ENCODE measurements at places on chromosomes 11 and 22.

DNA sequence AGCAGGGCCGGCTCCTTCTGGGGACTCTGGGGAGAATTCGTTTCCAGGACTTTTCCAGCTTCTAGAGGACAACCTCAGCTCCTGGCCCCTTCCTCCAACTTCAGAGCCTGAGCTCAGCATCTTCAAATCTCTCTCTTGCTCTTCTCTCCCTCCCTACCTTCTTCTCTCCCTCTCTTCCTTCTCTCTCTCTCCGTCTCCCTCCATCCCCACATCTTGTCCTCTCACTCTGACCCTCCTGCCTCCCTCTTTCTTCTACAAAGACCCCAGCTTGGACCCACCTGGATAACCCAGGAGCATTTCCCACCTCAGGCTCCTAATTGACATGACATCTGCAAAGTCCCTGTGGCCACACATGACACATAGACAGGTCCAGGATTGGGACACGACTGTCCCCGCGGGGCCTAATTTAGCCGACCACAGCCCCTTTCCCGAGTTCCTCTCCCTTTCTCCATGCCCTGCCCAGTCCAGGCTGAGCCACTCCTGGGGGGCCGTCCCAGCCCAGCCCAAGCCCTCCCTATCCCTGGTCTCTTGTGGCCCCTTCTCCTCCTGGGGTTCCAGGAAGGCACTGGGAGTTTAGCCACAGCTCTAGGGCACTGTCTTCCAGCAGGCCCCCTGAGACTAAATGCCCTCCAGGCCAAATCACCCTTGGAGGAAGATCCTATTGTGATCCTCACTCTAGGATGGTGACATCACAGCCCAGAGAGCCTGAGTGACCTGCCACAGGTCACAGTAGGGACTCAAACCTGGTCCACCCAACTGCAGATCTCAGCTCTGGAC, 36.9 kb downstream of the IGLL5 start:
- H3K36me3 ChIP-seq: no peaks in the 10 kb centered on the region
- no peak overlapping the region for H3K4me3 ChIP-seq
- no peak for DNase-seq
- H3K27ac ChIP-seq: no peak overlapping the region
- no peaks in the 10 kb centered on the region for H3K4me1 ChIP-seq
- H3K27me3 ChIP-seq: no peaks in the 10 kb centered on the region

- no peak overlapping the region for H3K4me3 ChIP-seq
- no peak overlapping the region for H3K27ac ChIP-seq
- H3K36me3 ChIP-seq: no peaks in the 10 kb centered on the region
- no peaks in the 10 kb centered on the region for H3K4me1 ChIP-seq
Measured at GRCh38 chr11:40877256-40877655, 582.2 kb downstream of the LRRC4C start.

DNA sequence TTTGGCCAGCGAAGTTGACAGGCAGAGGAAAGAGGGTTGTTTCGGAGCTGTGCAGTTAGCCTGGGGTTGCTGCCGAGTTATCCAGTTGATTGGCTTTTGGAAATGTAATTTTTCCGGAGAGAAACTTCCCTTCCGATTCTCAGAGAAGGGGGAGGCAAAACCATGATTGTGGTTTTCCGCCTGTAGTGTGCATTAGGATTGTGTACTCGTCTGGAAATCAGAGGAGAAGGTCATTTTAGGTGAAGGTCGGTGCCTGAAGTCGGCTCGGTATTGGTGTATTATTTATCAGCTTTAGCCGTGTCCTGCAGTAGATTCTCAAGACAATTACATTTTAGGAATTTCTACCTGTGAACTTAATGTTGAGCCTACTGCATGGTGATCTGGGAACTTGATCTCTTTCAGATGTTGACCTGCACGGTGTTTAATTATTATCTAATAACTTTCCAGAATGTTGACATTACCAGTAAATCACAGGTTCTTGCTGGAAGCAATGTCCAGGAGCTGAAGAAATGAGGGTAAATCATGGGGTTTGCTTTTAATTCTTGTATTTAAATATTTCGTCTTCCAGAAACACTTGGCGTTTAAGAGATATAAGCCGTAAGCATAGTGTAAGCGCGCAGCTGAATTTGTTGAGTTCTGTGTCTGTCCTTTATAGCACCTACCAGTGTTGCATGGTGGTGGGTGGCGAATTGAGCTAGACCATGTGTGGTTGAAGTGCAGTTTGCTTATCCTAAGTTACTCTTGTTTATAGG, 1.3 kb downstream of the ARHGEF12 start:
- no peaks in the 10 kb centered on the region for H3K27me3 ChIP-seq
- no peaks in the 10 kb centered on the region for H3K36me3 ChIP-seq
- H3K27ac ChIP-seq: peak overlapping the region; percentile 97
- no peaks in the 10 kb centered on the region for H3K4me1 ChIP-seq
- H3K4me3 ChIP-seq: peak overlapping the region; percentile 74

- no peaks in the 10 kb centered on the region for H3K4me1 ChIP-seq
- DNase-seq: no peak
- H3K4me3 ChIP-seq: no peak overlapping the region
- no peaks in the 10 kb centered on the region for H3K27me3 ChIP-seq
- peaks cover 2% of the 10 kb centered on the region for H3K36me3 ChIP-seq
- H3K27ac ChIP-seq: no peak overlapping the region
Measured at GRCh38 chr11:3903207-3903896, 47.9 kb downstream of the STIM1 start.

DNA sequence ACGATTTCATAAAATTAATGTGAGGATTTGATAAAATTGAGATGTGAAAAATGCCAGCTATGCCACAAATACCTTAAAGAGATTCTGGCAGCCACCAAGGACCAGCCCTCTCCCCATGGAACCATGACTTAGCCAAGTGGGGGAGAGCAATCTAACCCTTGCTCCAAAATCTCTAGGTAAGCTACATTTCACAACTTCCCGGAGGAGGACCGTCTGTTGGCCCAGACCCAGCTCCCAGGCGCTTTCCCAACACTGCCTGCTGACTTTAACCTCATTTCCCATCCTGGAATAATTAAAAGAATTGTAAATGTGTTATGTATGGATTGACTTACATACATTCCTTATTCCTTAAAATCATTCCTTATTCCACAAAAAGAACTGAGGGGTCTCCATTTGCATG, 47.5 kb upstream of the TENM4 start:
- no peak overlapping the region for H3K27ac ChIP-seq
- H3K4me1 ChIP-seq: no peaks in the 10 kb centered on the region
- H3K4me3 ChIP-seq: no peak overlapping the region
- H3K27me3 ChIP-seq: no peaks in the 10 kb centered on the region

DNA sequence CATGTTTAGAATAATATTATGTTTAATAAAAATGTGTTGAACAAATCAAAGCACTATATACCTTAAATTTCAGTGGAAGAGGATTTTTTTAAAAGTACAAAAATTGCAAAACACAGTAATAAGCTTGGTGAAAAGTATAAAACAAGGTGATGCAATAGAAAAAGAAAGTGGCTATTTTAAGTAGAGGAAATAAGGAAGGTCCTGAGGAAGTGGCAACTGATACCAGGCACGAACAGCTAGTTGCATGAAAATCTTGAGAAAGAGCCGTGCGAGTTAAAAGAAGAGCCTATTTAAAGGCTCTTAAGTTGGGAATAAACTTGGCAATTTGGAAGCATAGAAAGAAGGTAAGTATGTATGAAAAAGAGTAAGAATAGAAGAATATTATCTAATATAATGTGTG, 1679.3 kb downstream of the LRRC4C start:
- no peak overlapping the region for H3K4me3 ChIP-seq
- no peak for DNase-seq
- no peak overlapping the region for H3K27ac ChIP-seq
- H3K36me3 ChIP-seq: no peaks in the 10 kb centered on the region

DNA sequence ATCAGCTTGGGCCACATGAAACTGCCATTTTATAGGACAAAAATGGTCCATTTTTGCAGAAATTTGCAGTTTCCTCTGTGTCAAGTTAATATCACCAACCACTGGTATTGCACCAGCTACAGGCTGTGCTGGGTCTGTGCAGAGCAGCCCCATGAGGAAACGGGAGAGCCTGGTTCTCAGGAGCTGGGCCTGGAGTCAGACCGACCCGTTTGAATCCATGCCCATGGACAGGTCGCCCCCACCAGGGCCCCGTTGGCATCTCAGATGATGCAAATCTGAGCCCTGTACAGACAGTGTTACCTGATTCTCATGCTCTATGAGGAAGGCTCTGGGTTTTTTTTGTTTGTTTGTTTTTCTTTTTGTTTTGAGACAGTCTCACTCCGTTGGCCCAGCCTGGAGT, 9.8 kb upstream of the SEC14L6 start:
- H3K36me3 ChIP-seq: no peaks in the 10 kb centered on the region
- H3K4me1 ChIP-seq: no peaks in the 10 kb centered on the region
- H3K27ac ChIP-seq: no peak overlapping the region
- H3K4me3 ChIP-seq: no peak overlapping the region
- no peaks in the 10 kb centered on the region for H3K27me3 ChIP-seq

DNA sequence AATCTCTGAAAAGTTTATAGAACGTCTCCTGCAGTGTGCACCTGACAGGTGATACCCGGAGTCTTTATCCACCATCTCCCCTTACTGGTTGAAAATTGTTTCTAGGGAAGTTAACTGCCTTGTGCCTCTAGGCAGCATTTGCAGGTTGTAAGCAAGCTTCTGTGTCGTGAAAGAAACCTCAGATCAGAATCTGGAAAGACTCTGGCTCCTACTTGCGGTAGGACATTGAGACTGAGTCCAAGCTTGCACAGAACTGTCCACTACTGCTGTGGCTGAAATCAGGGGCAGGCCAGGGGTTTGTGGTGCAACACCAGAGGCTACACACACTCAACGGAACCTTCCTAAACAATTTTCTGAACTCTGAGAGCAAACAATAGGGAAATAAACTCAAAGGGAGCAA, 34.8 kb upstream of the MYOD1 start:
- H3K4me1 ChIP-seq: no peaks in the 10 kb centered on the region
- DNase-seq: no peak
- no peak overlapping the region for H3K4me3 ChIP-seq
- no peaks in the 10 kb centered on the region for H3K36me3 ChIP-seq
- H3K27me3 ChIP-seq: no peaks in the 10 kb centered on the region
- no peak overlapping the region for H3K27ac ChIP-seq

GRCh38 chr11:31903225-31904074, 92.3 kb upstream of the PAX6 start:
- no peaks in the 10 kb centered on the region for H3K36me3 ChIP-seq
- H3K27ac ChIP-seq: no peak overlapping the region
- no peaks in the 10 kb centered on the region for H3K4me1 ChIP-seq
- DNase-seq: no peak
- no peak overlapping the region for H3K4me3 ChIP-seq
- no peaks in the 10 kb centered on the region for H3K27me3 ChIP-seq

- no peak overlapping the region for H3K27ac ChIP-seq
- no peaks in the 10 kb centered on the region for H3K4me1 ChIP-seq
- no peaks in the 10 kb centered on the region for H3K27me3 ChIP-seq
- H3K4me3 ChIP-seq: no peak overlapping the region
Measured at GRCh38 chr11:98710986-98711385, 309.8 kb upstream of the CNTN5 start.

DNA sequence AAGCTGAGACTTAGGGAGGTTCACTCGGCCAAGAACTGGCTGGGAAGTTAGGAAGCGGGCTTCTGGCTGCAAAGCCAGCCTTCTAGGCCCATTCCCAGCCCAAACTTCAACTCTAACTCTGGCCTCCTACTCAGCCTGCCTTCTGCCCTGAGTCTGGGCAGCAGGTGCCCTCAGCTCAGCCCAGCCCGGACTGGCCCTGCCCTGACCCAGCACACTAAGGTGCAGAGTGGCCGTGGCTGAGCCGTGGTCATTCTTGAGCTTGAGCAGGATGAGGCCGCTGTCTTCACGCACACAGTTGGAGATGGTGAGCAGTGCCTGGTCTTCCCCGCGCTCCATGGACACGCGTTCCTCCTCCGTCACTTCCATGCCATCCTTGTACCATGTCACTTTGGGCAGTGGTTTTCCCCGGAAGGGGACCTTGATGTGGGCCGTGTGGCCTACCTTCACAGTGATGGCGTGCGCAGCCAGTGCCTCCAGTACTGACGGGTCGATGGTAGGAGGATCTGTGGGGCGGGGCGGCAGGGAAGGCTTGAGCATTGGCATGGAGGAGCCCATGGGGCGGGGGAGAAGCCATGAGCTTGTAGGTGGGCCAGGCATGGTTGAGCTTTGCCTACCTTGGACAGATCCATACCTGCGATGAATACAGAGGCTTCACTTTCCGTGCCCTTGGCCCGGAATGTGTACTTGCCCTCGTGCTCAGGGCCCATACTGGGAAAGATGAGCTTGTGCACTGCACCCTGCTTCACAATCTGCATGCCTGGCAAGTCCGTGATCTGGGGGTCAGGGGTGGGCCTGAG, 12.1 kb downstream of the IGSF22 start:
- H3K4me3 ChIP-seq: no peak overlapping the region
- DNase-seq: no peak
- H3K27ac ChIP-seq: no peak overlapping the region

DNA sequence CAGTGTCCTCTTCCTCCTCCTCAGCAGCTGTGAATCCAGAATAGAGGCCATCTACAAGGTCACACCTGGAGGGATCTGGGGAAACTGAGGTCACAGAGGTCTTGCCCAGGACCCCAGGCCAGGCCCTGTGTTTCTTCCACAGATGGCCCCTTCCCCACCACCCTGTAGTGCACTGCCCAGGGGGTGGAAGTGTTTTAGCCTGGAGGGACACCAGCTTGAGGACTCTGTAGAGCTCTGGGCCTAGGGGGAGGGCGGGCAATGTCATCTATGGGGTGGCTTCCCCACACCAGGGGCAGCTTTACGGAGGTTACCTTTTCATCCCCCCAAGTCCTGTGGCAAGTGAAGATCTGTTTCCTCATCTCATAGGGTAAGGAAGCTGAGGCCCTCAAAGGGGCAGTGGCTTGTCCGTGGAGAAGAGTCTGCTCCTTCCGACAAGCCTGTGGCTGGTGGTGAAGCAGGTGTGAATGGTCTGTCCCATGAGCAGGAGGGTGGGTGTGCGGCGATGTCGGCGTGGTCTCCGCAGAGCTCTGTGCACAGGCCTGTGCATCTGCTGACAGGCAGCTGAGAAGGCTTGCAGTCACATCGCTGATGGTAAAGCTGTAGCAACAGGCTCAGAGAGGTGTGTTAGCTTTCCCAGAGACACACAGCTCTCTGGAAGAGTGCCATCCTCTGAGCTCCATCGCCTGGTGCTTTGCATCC, 74.1 kb upstream of the WNT7B start:
- peaks cover 16% of the 10 kb centered on the region for H3K4me1 ChIP-seq
- H3K4me3 ChIP-seq: no peak overlapping the region
- peak overlapping the region; percentile 100 for H3K27ac ChIP-seq
- H3K27me3 ChIP-seq: no peaks in the 10 kb centered on the region
- no peaks in the 10 kb centered on the region for H3K36me3 ChIP-seq
- DNase-seq: peak; percentile 20

- H3K36me3 ChIP-seq: no peaks in the 10 kb centered on the region
- no peaks in the 10 kb centered on the region for H3K27me3 ChIP-seq
- H3K4me1 ChIP-seq: no peaks in the 10 kb centered on the region
- no peak for DNase-seq
Measured at GRCh38 chr11:116610190-116610589, 162.6 kb downstream of the BUD13 start.

Measured in uterus (tissue), 4 donors.